ENCODE measurements at places on chromosomes 16 and 17. TPM values are rescaled to one million over a fixed set of nuclear protein-coding genes. Genes with fewer than 3 reads are reported as not detected.

DNA sequence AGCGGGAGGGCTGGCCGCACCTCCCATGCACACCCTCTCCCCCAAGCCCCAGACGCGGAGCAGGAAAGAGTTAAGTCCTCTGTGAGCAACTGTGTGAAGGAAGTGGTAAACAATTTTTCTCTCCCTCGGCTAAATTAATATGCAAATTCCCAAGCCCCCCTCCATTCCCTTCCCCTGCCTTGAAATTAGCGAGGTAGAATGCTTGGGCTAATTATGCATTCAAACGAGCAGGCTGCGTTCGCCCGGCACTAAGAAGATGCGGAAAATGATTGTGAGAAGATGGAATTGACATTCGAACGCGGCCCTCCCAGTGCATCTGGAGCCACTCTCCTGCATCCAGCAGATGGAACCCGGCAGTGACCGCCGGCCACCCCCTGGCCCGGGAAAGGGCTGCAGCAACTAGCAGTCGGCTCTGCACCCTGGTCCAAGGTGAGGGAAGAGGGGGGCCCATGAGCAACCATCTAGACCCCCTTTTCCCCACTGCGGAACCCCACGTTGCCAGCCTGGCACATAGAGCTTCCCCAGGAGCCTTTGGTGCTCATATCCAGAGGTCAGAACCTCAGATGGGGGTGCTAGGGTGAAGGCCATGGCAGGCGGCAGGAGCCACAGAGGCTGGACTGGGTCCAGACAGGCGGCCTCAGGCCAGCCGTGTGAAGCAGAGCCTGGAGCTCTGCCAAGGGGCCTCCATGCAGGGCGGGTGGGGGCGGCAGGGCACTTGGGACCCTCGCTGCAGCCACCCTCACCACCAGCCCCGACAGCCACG lies 49.1 kb upstream of the ACSF3 start:
- no peak for DNase-seq

- DNase-seq: no peak
These were observed 48.5 kb downstream of the CDH13 start for GRCh38 chr16:82675300-82675699.

GRCh38 chr17:78211032-78211431 lies 3.0 kb upstream of the BIRC5 start:
- DNase-seq: no peak

GRCh38 chr16:78443542-78444364 lies 344.3 kb downstream of the WWOX start:
- DNase-seq: no peak

DNA sequence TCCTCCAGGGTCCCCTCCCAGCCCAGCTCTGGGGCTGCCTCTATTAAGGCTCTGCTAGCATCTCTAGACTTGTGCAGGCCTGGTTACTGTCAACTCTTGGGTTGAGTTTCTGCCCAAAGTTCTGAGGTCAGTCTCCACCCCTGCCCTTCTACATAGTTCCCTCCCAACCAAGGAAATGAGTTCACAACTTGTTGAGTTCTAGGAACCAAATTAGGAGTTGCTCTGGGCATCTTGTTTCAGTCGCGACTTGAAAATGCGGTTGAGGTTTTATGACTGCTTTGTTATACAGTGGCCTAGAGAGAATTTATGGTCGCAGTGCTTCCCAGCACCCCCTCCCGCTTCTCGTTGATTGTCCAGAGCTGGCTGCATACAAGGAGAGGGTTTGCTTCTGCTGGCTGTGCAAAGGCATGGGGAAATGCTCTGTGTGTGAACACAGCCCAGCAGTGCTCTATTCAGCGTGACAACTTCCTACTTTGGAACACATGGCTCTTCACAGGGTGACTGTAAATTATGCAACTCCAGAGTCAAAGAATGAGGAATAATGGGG lies 20.2 kb downstream of the GNAO1 start:
- no peak for DNase-seq

- no peak for DNase-seq
These were observed 27.2 kb downstream of the MGRN1 start for GRCh38 chr16:4651827-4652226.

GRCh38 chr16:26475596-26475995 lies 591.1 kb upstream of the C16orf82 start:
- no peak for DNase-seq

- DNase-seq: peak; percentile 18
These were observed 263.8 kb downstream of the HS3ST3A1 start for GRCh38 chr17:13337864-13338371.

DNA sequence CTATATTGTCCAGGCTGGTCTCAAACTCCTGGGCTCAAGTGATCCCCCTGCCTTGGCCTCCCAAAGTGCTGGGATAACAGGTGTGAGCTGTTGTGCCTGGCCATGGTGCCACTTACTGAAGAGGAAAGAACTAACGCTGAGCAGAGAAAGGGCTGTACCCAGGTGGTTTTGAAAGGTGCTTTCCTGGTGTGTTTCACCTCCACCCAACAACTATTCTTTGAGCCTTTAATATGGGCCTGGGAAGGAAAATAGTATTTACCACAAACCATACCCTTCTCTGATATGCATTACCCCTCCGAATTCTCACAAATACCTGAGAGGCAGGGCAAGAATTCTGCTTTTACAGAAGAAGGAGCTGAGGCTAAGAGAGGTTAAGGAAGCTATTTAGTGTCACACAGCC lies 24.8 kb downstream of the KPNA2 start:
- DNase-seq: no peak

DNA sequence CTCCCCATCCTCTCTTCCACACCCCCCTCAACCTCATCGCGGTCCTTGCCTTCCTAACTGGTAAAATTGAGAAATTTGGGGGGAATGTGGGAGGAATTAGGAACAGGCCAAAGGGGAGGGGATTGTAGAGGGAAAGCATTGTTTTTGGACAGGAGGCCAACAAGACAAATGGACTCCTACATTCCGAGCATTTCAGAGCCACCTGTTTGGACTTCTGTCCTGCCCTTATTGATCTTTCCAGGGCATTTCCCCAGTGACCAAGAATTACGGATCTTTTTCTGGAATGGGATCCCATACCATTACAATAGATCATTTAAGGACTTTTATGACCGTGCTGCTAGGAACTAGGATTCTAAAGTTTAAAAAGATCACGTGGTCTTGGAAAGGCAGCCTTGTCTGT lies 221.3 kb upstream of the ASIC2 start:
- DNase-seq: no peak

GRCh38 chr16:22216191-22216831 lies 10.2 kb downstream of the EEF2K start:
- DNase-seq: no peak

DNA sequence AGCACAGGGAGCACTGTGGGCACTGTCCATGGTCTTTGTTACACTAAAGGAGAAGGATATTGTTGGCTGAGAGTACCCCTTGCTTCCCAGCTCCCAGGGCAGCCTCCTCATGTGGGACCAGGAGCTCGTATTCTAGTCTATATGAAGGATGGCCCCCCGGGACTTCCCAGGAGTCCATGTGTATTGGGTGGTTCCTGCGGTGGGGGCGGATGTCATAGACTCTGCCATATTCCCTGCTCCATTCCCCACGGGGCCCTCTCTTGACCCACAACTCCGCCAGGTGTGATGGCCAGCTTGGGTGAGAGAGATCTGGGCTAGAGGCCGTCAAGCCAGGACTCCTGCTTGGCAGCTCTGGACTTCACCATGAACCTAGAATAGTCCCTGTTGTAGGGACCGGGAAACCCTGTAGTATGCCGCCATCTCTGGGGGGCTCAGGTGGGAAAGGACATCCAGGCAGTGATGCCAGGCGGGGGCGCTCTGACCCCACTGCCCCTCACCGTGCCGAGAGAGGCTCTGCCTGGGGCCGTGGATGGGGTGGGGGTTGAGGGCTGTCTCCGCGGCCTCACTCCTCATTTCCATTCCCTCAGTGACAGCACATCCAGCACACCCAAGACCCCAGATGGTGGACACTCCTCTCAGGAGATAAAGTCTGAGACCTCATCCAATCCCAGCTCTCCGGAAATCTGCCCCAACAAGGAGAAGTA lies 37.8 kb downstream of the OR1D5 start:
- no peak for DNase-seq

DNA sequence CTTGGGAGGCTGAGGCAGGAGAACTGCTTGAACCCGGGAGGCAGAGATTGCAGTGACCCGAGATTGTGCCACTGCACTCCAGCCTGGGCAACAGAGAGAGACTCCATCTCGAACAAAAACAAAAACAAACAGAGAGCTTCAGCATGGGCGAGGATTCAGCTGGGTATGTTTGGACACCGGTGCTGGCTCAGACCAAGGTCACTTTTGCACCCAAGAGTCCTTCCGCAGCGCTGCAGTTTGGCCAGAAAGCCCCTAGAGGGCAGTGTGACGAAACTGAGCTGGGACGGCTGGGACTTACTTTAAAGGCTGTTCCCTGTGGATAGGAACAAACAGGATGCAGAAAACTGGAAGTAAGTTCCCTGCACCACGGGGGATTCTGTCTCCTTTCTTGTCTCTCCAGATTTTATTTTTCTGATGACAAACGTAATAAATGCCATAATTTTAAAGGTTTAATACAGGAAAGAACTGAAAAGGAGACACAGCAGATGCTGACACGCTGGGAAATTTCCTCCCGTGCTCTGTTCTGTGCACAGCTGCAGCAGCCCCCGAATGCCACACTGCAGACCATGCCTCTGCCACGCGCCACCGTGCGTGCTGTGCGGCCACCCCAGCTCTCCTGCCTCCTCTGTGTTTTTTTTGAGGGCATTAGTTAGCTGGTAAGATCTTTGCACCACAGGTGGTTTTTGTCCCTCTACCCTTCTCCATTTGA lies 25.2 kb upstream of the USP36 start:
- peak; percentile 89 for DNase-seq

DNA sequence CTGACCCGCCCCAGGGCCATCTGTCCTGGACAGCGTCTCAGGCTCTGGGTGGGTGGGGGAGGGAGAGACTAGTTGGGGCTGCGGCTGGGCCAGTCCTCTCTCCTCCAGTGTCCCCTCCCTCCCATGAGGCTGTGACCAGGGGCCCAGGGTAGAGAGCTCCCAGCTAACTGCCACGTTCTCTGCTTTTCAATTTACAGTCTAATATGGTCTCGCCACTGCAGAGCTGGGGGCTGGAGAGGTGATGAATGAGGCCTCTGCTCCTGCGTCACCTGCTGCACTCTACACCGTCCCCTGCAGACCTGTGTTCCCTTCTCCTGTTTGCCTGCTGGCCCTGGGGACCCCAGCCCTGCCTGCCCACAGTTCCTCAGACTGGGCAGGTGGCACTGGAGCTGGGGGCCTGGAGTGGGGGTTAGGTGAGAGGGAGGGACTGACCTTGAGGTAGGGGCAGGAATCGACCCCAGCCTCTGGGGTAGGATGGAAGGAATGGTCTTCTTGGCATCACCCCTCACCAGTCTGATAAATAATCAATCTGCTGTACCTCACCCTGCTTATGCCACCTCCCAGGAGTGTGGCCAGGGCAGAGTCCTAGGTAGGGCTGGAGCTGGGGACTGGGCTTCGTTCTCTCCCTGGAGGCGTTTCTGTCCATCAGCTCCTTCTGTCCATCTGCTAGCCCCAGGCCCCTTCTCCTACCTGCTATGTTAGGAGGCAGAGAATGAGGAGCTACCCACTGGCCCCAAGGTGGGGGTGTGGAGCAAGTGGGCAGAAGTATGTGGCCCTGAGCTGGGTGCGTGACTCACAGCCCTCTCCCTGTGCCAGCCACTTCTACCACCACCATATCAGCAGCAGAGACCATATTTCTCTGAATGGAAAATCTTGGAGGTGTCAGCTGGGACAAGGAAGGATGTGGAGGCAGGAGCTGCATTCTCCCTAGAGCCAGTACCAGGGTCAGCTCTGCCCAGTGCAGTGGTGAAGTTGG lies 12.9 kb downstream of the SEZ6 start:
- no peak for DNase-seq

Gene ALOX12B
- not detected for total RNA-seq

Gene DRC3
- total RNA-seq: 1.6 TPM

Gene SLC25A11
- 58.2 TPM for total RNA-seq

Gene PYY
- total RNA-seq: not detected

Gene HSF5
- total RNA-seq: 0.07 TPM

Gene TBC1D3C
- total RNA-seq: not detected

Gene CFAP97D1
- not detected for total RNA-seq

Gene FKBP10
- 168 TPM for total RNA-seq

Gene KRTAP3-2
- total RNA-seq: not detected

Gene LGALS9B
- total RNA-seq: not detected

Gene CHST4
- not detected for total RNA-seq

Data from endothelial cell of umbilical vein (primary cell).